ENCODE measurements at places on chromosomes 3 and 15. TPM values are rescaled to one million over a fixed set of nuclear protein-coding genes. Genes with fewer than 3 reads are reported as not detected.

GRCh38 chr3:189567322-189567721, 63.9 kb upstream of the TP63 start:
- H3K4me3 ChIP-seq, result no peak overlapping the region
- peaks cover 10% of the 10 kb centered on the region for H3K27me3 ChIP-seq
- DNase-seq, result no peak
- no peak overlapping the region for H3K27ac ChIP-seq
- H3K36me3 ChIP-seq, result no peaks in the 10 kb centered on the region

- no peaks in the 10 kb centered on the region for H3K36me3 ChIP-seq
- DNase-seq, result no peak
- H3K4me1 ChIP-seq, result peaks cover 5% of the 10 kb centered on the region
- peaks cover 10% of the 10 kb centered on the region for H3K27me3 ChIP-seq
- H3K4me3 ChIP-seq, result no peak overlapping the region
Observed at GRCh38 chr3:167861649-167862048, 126.1 kb downstream of the SERPINI1 start.

DNA sequence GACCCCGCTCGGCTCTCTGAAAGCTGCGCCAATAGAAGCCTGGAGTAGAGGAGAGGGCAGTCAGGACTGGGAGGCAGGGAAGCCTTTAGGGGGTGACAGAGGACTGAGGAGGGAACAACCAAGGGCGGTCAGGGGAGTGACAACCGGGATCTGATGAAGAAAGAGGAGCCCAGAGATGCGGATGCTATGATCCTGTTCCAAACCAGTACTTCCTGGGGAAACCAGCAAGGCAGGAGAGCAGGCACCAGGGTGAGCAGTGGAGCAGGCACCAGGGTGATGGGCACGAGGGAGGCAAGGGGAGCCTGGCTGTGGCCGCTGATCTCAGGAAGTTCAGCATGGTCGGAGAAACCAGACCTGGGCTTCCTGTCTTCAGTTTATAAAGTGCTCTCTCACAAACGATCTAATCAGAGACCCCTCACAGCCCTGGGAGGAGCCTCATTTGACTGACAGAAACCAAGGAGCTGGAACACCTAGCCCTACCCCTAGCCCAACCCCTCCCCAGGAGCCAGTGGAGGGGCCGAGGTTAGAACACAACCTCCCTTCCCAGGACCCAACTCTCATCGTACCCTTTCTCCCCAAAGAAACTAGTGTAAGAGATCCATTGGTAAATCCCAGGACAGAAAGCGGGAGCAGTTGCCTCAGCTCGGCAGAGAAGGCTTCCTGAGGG, 34.9 kb downstream of the CCDC33 start:
- no peak overlapping the region for H3K4me3 ChIP-seq
- H3K27ac ChIP-seq, result no peak overlapping the region
- no peak for DNase-seq
- no peaks in the 10 kb centered on the region for H3K4me1 ChIP-seq
- peaks cover 43% of the 10 kb centered on the region for H3K27me3 ChIP-seq

DNA sequence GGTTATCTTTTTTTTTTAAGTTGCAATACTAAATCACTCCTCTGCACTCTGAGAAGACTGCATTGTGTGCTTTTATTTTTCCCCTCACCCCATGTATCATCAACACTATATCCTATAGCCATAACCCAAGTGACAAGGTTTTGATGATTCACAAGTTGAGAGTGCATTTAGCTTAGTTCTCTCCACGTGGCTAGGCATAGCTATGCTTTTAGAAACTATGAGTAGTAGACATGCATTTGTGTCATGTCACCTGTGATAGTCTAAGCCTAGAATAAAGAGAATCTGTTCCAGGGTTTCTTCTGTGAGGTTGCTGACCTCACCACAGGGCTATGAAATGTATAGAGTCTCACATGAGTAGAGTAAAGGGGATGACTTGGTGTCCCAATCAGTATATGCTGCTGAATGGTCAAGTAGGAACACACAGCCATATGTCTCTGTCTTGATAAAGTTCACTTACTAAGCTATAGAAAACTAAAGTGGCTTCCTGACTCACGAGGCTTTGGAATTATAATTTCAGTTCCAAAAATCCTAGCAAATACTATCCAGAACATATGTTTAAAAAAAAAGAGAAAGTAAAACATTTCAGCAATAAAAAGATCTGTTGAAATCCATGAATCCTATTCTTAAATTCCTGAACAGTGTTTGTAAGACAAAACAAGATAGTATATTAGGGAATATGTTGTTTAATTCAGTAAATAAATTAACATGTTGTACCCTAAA, 206.3 kb downstream of the LSAMP start:
- DNase-seq, result no peak
- no peak overlapping the region for H3K4me3 ChIP-seq
- no peaks in the 10 kb centered on the region for H3K4me1 ChIP-seq
- H3K36me3 ChIP-seq, result no peaks in the 10 kb centered on the region

Gene SNAPC5
- 15.0 TPM for total RNA-seq

GRCh38 chr3:62803276-62803675, 71.9 kb downstream of the CADPS start:
- no peak for DNase-seq
- H3K27ac ChIP-seq, result no peak overlapping the region
- H3K27me3 ChIP-seq, result peaks cover 20% of the 10 kb centered on the region
- H3K36me3 ChIP-seq, result no peaks in the 10 kb centered on the region
- no peak overlapping the region for H3K4me3 ChIP-seq
- H3K4me1 ChIP-seq, result no peaks in the 10 kb centered on the region

GRCh38 chr3:96813820-96814650, at the start of gene EPHA6:
Gene EPHA6 (plus strand): TSS chr3:96814594.
- H3K4me3 ChIP-seq, result peak within 1 kb of the TSS; percentile 82
- H3K36me3 ChIP-seq, result no peaks in the 10 kb centered on the region
- H3K27ac ChIP-seq, result no peak within 1 kb of the TSS
- peaks cover 21% of the 10 kb centered on the region for H3K27me3 ChIP-seq
- peak; percentile 94 for DNase-seq
- H3K4me1 ChIP-seq, result peaks cover 14% of the 10 kb centered on the region

Gene TM4SF18
- total RNA-seq, result not detected

Gene C3orf20
- total RNA-seq, result not detected

DNA sequence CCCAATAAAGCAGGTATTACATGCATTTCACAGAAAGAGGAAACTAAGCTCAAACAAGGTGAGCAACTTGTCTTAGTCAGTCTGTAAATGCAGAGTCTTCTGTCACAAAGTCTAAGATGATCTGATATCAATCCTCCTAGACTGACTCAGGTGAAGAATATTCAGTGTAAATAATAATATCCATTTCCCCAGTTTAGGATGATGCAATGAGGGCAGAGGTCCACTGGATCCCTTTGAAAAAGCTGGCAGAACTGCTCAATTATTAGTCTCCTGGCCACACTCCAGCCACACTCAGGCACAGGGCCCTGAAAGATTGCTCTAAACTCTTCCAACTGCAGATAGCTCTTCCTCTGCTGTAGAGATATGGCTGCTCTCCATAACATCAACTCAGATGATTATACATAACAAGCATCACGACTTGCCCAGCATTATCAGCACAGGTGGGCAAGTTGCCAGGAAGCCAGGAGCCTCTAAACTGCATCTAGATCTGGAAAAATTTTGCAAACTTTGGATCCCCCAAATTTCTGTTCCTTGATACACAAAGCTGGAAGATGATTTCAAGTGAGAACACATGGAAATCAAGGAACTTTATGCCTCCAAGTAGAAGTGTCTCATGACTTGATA, 129.8 kb upstream of the CPNE4 start:
- no peaks in the 10 kb centered on the region for H3K4me1 ChIP-seq
- DNase-seq, result no peak
- H3K36me3 ChIP-seq, result no peaks in the 10 kb centered on the region
- peaks cover 43% of the 10 kb centered on the region for H3K27me3 ChIP-seq

GRCh38 chr3:184748219-184749135, 36.6 kb upstream of the MAGEF1 start:
- no peak overlapping the region for H3K27ac ChIP-seq
- H3K4me1 ChIP-seq, result peaks cover 3% of the 10 kb centered on the region

All from chondrocyte (in vitro differentiated cells).